ENCODE measurements at places on chromosomes 1 and 21.

- DNase-seq: no peak
These were observed 10.0 kb downstream of the PCSK9 start for GRCh38 chr1:55049271-55049913.

- DNase-seq: no peak
These were observed 666.7 kb downstream of the NCAM2 start for GRCh38 chr21:21664871-21665270.

DNA sequence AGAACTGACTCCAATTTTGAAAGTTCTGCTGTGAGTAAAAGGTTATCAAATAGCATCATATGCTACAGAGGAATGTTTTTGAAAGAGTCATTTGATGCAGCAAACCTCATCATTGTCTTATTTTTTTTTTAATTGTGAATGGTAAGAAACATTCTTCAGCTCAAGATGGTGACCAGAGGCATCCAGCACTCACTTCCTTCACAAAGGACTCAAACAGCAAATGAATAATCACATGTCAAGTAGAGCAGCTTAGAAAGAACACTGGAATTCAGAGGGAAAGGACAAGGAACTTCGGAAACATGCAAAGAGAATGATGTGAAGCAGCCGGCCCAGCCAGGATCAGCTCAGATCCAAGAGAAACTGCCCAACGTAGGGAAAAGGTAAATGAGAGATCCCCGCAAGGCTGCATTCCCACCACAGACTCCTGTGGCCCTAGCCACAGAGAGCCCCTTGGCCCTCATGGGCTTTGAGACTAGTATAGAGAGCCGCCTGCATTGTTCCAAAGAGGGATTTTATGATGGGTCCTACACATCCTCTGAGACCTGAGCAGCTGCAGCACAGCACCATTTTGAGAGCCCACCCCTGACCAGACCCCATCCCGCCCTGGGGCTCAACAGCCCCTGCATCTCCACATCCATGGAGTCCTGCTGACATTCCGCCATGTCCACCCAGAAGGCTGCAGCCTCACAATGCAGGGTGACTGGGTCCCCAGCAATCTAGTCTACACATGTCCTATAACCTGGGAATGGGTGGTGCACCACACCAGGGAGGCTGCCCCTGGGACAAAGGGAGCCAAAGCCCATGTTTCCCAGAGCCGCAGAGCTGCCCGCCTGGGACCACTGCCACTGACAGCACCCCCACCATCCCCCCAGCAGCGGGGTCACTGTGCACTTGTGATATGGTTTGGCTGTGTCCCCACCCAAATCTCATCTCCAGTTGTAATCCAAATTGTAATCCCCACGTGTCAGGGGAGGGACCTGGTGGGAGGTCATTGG, 21.2 kb upstream of the UTS2 start:
- no peak for DNase-seq

DNA sequence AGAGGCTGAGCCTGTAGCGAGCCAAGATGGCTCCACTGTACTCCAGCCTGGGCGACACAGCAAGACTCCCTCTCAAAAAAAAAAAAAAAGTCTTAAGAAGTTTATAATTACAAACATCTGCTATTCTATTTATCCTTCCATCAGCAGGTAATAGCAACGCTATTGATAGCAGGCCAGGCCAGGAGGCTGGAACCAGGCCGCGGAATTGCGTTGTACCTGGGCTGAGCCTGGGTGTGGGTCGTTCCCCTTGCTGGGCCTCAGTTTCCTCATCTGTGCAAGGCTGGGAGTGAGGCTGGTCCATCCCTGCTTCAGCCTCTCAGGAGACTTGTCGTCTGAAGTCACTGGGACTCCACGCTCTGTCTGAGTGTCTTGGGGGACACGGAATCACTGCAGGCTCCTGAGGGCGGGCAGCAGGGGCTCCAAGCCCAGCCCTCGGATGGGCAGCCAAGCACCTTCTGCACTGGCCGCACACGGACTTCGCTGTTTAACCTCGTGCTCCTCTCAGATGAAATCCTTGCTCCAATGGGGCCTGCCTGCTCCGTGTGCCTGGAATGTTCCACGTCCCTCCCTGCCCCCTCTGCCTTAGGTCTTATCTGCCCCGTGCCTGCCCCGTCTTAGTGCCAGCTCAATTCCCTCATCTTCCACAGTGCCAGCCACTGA, 103.9 kb upstream of the C1orf174 start:
- no peak for DNase-seq

DNA sequence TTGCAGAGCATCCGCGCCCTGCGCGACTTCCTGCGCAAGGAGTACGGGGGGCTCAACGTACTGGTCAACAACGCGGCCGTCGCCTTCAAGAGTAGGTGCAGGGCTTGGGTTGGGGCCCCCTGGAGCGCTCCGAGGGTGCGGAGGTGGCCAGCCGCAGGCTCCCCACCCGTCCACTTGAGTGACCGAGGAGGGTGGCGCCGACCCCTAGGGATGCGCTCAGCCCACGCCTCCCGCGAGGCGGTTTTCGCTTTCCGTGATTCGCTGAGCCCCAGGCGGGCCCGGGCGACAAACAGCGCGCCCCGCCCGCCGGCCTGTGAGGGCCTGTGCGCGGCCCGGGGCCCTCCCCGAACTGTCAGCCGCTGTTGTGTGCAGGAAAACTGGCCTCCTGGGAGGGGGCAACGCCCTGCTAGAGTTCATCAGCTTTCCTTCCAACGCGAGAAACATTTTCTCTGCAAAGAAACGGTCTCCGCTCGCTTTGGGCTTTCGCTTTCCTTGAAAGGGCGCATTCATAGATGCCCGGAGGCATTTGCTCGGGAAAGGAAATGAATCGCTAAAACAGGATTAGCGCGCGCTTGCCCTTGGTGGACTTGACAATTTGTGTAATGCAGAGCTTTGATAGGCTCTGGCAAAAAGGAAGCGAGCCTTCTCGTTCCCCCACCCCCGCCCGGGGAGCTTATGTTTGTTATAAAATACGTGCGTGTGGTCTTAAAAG, 668 bp downstream of the CBR3 start:
- peak; percentile 89 for DNase-seq
